ENCODE measurements at places on chromosomes 2 and 18.
A peak's percentile ranks its signal among the peaks of the same experiment; 100 is the strongest.

- DNase-seq, result no peak
Observed at GRCh38 chr2:240259201-240259923, 118.9 kb upstream of the OTOS start.

DNA sequence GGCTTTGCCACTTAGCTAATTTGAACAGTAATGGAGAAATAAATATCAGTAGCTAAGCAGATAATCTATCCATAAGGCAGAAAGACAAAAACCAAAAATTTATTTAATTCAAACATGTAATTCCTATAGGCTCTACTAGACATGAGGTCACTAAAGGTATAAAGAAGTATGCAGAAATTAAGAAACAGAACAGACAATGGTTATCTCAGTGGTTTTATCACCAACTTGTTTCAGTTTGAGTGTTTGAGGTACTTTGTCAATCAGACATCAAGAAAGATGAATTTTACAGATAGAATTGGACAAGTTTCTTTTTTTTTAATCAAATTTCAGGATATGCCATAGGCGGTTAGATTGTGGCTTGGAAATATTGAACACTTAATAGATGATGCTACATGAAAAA lies 67.4 kb upstream of the ZEB2 start:
- DNase-seq, result no peak

- DNase-seq, result no peak
Observed at GRCh38 chr2:233855345-233855744, 1.0 kb upstream of the HJURP start.

- DNase-seq, result no peak
Observed at GRCh38 chr2:20643826-20644225, 7.1 kb downstream of the HS1BP3 start.

- no peak for DNase-seq
Observed at GRCh38 chr2:20516646-20517341, 69.9 kb downstream of the RHOB start.

DNA sequence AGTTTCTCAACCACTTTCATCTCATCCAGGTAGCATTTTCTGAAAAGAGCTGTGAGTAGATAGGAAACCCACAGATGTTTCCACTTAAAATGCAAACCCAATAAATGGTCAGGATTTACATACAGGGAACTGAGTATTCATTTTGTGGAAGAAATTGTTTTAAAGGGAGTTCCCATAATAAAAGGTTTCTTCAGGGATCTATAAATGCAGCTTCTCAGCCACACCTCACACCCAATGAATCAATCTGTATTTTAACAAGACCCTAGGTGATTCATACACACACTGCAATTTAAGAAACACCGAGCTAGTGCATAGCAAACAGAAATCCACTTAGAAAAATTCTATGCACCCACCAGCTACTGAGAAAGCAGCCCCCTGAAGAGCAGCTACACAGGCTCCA lies 140.1 kb upstream of the ACAA2 start:
- DNase-seq, result no peak

DNA sequence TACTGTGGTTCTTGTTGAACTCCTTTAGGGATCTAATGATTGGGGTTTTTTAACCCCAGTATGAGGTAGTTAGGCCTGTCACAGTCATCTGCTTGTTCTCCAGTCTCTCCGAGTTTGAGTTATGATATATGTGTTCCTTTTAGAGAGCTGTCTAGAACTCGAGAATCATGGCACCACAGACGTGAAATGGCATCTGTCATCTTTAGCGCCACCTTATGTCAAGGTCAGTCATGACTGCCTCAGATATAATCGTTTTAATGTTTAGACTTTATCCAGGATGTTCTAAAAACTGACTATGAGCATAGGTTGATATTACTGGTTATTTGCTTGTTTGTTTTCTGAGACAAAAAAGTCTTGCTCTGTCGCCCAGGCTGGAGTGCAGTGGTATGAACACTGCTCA lies 112.2 kb downstream of the CEP192 start:
- no peak for DNase-seq

DNA sequence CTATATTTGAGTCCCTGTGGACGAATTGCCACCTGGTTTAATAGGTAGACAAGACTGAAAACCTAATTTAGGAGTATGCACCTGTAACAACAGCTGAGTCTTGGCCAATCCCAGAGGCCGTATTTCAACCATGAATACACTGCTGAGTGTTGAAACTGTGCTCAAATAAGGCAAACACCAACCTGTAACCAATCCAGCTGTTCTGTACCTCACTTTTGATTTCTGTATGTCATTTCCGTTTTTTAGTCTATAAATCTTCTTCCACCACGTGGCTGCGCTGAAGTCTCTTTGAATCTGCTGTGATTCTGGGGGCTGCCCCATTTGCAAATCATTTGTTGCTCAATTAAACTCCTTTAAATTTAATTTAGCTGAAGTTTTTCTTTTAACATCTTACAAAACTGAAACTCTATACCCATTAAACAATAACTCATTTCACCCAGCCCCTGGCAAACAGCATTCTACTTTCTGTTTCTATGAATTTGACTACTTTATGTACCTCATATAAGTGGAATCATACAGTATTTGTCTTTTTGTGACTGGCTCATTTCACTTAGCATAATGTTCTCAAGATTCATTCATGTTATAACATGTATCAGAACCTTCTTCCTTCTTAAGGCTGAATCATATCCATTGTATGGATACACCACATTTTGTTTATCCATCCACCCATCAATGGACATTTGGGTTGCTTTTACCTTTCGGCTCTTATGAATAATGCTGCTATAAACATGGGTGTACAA lies 7.5 kb upstream of the YPEL5 start:
- DNase-seq, result no peak

GRCh38 chr2:237291138-237291792 lies 122.7 kb downstream of the COL6A3 start:
- DNase-seq, result peak; percentile 24

DNA sequence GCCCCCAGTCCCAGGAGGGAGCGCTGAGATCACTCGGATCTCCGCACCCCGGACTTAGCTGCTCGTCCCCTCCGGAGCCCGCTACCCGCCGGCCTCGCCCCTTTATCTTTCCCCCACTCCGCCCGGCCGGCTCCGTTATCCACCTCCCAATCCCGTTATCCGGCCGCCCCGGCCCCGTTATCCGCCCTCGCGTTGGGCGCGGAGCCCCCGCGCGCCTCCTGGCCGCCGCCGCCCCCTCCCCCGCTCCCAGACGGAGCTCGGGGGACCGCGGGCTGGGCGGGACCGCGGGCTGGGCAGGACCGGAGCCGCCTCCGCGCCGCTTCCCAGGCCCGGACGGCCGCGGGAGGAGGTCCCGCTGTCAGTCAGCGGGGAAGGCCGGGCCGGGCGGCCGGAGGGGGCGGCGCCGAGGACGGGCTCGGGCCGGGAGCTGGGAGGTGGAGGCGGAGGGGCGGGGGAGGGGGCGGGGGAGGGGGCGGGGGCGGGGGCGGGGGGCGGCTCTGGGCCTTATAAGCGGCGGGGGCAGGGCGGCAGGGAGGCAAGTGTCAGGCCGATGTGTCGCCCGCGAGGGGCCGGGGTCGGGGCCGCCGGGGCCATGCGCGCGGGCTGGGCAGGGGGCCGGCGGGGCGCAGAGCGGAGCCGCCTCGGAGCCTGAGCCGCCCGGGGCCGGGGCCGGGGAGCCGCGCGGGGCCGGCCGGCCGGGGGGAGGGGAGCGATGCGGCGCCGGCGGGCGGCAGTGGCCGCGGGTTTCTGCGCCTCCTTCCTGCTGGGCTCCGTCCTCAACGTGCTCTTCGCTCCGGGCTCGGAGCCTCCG lies at the start of gene PKDCC:
TSS of gene PKDCC (plus strand) at position 534 of the 811 bp plus-strand sequence. CDS start at position 713, 179 bp downstream.
- peak; percentile 15 for DNase-seq

GRCh38 chr2:66604976-66605375 lies 170.1 kb downstream of the MEIS1 start:
- DNase-seq, result no peak

DNA sequence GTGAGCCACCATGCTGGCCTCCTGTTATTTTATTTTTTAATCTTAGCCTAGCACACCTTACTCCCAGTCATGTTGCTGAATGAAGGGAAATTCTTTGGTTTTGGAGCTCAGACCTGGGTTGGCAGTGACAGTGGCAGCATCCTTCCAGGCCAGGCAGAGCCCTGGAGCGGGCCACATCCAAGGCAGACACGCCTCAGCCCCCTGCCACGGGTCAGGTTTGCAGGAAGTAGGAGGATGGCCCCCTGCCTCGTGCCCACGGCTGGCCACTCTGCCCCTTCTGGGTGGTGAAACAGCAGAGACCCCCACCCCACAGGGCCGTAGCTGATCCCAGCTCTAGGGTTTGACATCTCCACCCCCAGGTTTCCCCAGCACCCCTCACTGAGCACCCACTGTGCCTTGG lies 11.7 kb downstream of the EFHD1 start:
- DNase-seq, result no peak

- no peak for DNase-seq
Observed at GRCh38 chr2:189232759-189233406, 53.3 kb upstream of the COL5A2 start.

GRCh38 chr2:9297807-9298206 lies 91.2 kb downstream of the ASAP2 start:
- no peak for DNase-seq

- no peak for DNase-seq
Observed at GRCh38 chr2:230947908-230948365, 22.9 kb upstream of the GPR55 start.

GRCh38 chr2:46699934-46700256 lies 215.7 kb downstream of the MCFD2 start:
- no peak for DNase-seq

- no peak for DNase-seq
Observed at GRCh38 chr2:238102865-238103264, 2.7 kb downstream of the ESPNL start.

DNA sequence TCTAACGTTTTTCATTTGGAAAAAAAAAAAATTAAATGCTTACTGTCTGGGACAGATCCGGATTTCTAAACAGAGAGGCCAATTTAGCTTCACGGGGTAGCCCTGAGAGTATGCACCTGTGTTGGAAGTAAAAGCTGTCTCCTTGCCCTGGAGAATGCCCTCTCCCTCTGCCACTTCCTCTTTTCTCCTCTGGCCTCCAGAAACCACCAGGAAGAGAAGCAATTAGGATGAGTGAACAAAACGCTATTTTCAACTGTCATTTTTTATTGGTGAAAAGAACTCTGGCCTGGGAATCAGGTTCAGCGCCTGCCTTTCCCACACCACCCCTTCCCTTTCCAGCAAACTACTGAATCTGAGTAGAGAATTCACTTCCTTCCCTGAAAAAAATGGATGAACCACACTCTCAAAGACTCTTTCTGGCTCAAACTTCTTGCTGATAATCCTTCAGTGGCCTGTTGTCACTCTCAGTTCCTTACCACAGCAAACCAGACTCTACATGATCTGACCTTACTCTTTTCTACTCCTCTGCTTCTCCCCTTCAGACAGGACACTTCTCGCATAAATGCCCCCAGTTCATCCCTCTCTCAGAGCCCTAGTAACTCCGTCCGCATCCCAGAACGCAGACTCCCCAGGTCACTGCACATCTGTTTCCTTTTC lies 29.8 kb downstream of the KLF7 start:
- DNase-seq, result no peak

DNA sequence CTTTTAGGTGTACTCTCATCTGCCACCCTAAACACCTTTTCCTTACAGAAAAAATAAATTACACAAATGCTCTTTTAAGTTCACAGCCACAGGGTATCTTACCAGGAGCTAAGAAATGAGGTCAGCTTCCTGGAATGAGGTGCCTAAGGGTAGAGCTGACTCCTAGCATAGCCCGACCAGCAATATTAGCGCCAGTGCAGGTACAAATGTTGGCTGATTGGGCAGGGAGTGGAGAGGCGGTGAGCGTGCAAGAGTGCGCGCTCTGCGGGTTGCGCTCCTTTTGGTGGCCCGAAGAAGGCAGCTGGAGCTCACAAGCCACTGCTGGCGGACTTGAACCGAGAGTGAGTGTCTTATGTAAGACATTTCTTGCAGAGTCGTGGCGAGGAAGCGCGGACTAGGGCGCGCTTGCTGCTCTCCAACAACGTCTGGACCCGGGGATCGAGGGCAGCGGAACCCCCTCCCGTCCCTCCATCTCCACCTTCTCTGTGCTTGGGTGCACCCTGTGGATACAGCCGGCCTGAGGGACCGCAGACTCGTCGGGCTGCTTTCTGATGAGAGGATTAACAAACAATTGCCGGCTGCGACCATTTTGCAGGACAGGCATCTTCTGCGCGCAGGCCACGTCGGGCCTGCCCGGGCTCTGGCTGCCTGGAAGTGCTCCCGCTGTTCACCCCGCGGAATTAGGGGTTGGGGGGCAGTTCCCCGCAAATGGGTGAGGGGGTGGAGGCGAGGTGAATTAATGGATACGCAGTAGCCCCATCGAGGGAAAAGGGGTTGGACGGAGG lies 17.3 kb downstream of the BOLA3 start:
- DNase-seq, result no peak

DNA sequence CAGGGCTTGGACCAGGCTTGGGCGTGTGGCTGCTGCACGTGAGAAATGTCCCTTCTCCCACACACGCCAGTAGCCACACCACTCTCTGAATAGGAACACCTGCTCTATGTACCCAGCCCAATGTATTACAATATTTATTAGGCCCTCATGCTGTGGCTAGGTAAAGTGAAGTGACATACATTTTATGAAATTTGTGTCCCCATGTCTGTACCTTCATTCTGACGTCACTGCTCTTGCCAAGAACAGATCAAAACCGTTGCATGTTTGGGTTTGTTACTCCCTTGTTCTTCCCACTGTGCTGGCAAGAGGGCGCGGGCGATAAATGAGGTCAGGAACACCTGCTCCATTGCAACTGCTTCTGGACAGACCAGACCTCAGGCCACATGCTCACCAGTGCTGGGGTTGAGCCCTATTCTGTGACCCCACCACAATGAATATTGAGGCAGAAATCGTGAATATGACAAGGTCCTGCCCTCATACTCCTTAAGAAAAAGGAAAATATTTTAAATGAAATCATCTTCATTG lies 436.4 kb upstream of the SALL3 start:
- DNase-seq, result no peak

- DNase-seq, result no peak
Observed at GRCh38 chr2:74424995-74425406, 3.5 kb downstream of the WDR54 start.

DNA sequence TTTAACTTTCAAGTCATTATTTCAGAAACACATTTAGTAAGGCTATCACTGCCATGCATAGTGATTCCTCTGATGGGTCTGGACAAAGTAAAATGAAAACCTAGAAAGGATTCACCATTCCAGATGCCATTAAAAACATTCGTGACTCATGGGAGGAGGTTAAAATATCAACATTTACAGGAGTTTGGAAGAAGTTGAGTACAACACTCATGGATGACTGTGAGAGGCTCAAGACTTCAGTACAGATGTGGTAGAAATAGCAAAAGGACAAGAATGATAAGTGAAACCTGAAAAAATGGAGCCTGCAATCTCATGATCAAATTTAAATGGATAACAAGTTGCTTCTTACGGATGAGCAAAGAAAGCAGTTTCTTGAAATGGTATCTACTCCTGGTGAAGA lies 5.8 kb upstream of the TWSG1 start:
- DNase-seq, result no peak

GRCh38 chr2:178233428-178233827 lies 39.1 kb downstream of the OSBPL6 start:
- no peak for DNase-seq

DNA sequence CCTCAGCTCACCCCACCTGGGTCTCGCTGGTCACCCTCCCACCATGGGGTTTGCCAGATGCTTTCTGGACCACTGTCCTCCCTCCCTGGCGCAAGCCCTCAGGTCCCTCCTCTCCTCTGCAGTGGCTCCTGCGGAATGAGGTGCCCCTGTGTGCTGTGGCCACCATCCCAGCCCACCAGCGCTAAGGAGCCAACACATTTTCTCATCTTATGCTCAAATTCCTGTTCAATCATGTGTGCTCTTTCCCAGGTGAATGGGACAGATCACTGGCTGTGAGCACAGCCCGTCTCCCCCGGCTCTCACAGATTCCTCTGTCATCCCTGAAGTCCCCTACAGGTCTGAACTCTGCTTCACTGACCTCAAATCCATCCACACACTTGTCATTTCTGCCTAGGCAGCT lies 15.2 kb upstream of the CCDC74B start:
- DNase-seq, result no peak

GRCh38 chr2:131521961-131522781 lies 5.5 kb upstream of the CCDC74A start:
- DNase-seq, result no peak

Measured in NCI-H1048 (cell line).